Endothelial cell of coronary artery (primary cell): ENCODE measurements at places on chromosomes 16 and 17. TPM values are rescaled to one million over a fixed set of nuclear protein-coding genes. Genes with fewer than 3 reads are reported as not detected.

Gene SLC16A5
- 5.8 and 8.1 TPM in 2 replicates for total RNA-seq

Gene ADAM11
- 0.19 and 0.36 TPM in 2 replicates for total RNA-seq

Gene SLC5A10
- not detected in 2 replicates for total RNA-seq

Gene IRX3
- total RNA-seq, result 1.2 TPM in 1 of 2 replicates, not detected in the other

Gene OR2C1
- total RNA-seq, result not detected in 2 replicates

Gene GJD3
- 0.18 TPM in 1 of 2 replicates, not detected in the other for total RNA-seq

Gene PAQR4
- total RNA-seq, result 7.1 and 12.1 TPM in 2 replicates

Gene TNFAIP1
- 48.6 and 57.2 TPM in 2 replicates for total RNA-seq

Gene SEZ6L2
- 1.2 and 3.7 TPM in 2 replicates for total RNA-seq

Gene CTCF
- total RNA-seq, result 23.4 and 26.3 TPM in 2 replicates

Gene MPP2
- 0.54 and 2.7 TPM in 2 replicates for total RNA-seq

Gene KRT40
- total RNA-seq, result not detected in 2 replicates

Gene SNX11
- 13.8 and 15.8 TPM in 2 replicates for total RNA-seq

Gene CCL4
- total RNA-seq, result not detected in 2 replicates

Gene CDH5
- 566 and 589 TPM in 2 replicates for total RNA-seq

Gene PRRT2
- total RNA-seq, result 0.27 and 0.56 TPM in 2 replicates

Gene IKZF3
- not detected in 2 replicates for total RNA-seq

Gene DPEP1
- 2.0 and 2.5 TPM in 2 replicates for total RNA-seq

Gene TBC1D26
- total RNA-seq, result 0.19 TPM in 1 of 2 replicates, not detected in the other

Gene CHD9NB
- total RNA-seq, result 1.1 and 1.8 TPM in 2 replicates

Gene CCL3
- not detected in 2 replicates for total RNA-seq

Gene TLCD2
- total RNA-seq, result 1.1 and 1.6 TPM in 2 replicates

Gene UTS2R
- not detected in 2 replicates for total RNA-seq

Gene UMOD
- total RNA-seq, result not detected in 2 replicates

Gene TIGD7
- total RNA-seq, result 2.6 and 5.0 TPM in 2 replicates

Gene NLRC3
- 0.66 and 1.9 TPM in 2 replicates for total RNA-seq

Gene CLEC19A
- total RNA-seq, result not detected in 2 replicates

Gene KRT16
- 0.09 TPM in 1 of 2 replicates, not detected in the other for total RNA-seq

Gene MT2A
- total RNA-seq, result 118 and 174 TPM in 2 replicates

Gene TPSG1
- total RNA-seq, result not detected in 2 replicates

Gene ADAD2
- under 0.01 and 0.18 TPM in 2 replicates for total RNA-seq
